ENCODE measurements at places on chromosomes 12 and 14.

DNA sequence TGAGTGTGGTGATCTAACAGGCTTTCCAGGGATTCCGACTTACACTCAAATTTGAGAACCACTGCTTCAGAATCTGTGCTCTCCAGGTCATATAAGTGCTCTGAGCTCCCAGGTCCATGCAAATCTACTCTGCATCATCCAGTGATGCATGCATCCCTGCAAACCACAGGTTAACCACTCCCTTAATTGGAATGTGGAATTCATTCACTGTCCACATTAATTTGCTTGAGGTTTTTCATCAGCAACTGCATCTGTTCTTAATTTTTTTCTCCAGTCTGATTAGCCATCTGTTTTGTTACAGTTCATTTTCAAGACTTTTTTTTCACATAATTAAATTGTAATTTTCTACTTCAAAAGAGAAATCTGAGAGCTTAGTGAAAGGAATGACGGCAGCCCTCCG is 43.4 kb upstream of the RIN3 start:
- no peak for DNase-seq

- DNase-seq: no peak
These were observed 100.9 kb downstream of the KIF26A start for GRCh38 chr14:104239185-104239775.

DNA sequence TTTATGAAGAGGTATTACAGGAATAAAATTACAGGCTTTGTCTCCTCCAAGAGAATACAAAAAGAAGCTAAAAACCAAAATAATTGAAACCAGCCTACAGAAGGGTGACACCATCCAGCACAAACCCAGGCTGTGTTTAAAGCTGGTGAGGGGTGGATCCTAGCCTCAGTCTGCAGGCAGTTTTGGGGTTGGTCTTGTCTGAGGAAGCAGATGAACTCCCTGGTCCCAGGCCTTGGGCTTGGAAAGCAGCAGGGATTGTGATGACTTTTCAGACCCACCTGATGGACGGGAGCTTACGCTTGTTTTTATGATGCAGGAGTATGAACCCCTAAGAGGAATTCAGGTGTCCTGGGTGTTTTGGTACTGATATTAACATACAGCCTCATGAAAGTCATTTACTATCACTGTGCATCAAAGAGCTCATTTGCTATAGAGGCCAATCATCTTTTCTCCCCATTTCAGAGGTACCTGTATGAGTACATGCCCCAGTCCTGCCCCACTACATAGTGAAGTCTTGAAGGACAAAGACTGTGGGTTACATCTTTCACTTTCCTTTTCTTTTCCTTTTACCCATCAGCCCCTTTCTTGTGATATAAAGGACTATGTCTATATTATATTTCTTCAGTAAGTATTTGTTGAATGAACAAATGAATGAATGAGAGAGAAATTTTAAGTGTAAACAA is 18.1 kb downstream of the PRICKLE1 start:
- DNase-seq: no peak

DNA sequence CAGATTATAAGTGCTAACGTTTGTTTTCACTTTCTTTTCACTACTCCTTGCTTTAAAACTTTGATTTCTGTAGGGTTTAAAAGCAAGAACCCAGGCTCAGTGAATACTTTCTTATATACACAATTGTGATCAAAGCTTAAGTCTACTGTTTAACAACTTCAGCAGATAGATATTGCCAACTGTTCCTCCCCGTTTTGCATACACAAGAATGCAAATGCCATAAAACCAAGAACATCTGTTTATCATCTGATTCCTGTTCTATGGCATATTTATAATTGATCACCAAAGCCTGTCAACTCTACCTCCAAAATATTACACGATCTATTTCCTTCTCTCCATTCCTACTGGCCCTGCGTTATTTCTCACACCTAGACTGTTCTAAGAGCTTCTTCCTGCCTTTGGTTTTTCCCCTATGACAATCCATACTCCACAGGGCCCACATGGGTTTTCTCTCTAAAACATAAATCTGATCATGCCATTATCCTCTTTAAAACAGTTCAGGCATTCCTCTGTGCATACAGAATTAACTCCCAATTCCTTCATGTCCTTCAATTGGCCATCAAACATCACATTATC is 15.9 kb downstream of the MED13L start:
- no peak for DNase-seq

DNA sequence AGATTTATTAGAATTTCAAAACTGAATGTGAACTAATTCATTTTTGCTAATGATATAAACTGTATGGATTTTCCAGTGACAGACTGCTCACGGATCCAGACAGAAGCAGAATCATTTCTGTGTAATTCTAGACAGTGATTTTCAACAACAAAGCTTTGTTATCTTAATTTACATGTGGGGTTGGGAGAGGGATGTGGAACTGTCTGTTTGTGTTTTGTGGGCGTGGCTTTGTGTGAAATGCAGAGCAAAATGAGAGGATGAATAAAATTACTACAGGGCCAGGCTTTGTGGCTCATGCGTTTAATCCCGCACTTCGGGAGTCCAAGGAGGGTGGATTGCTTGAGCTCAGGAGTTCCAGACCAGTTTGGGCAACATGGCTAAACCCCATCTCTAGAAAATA is 834.7 kb downstream of the GALC start:
- no peak for DNase-seq

- no peak for DNase-seq
These were observed 10.5 kb downstream of the GPR137C start for GRCh38 chr14:52563120-52563519.

GRCh38 chr14:94681300-94682060 is 69.3 kb downstream of the SERPINA3 start:
- no peak for DNase-seq

DNA sequence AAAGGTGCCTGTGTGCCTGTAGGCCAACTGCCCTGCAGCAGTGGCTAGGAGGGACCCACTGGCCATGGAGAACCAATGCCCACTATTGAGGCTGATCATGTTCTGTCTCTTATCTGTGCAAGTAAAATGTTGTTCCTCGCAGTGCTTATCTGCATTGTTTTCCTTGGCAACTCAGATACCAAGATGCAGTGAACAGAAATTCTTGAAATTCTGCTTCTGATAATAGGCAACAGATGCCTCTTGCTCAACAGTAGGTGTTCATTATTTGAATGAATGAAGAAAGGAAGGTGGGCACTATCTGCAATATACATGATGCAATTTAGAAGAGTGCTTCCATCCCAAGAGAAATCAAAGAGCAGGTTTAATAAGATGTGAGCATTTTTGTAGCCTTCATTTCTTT is 232.2 kb downstream of the NUAK1 start:
- no peak for DNase-seq

DNA sequence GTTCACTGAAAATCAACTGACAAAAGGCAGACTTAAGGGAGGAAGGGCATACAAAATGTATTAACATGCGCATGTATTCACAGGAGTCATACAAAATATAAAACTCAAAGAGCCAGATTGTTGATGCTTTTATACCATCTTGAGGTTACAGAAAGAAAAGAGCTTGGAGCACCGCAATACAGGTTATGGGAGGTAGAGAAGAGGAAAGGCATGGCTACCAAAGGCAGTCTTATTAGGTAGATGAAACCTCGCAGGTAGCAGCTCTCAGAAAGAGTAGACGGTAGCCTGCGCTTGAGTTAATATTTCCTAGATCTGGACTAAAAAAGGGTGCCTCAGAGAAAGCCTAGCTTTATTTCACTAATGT is 69.0 kb upstream of the DHRS4 start:
- DNase-seq: no peak

DNA sequence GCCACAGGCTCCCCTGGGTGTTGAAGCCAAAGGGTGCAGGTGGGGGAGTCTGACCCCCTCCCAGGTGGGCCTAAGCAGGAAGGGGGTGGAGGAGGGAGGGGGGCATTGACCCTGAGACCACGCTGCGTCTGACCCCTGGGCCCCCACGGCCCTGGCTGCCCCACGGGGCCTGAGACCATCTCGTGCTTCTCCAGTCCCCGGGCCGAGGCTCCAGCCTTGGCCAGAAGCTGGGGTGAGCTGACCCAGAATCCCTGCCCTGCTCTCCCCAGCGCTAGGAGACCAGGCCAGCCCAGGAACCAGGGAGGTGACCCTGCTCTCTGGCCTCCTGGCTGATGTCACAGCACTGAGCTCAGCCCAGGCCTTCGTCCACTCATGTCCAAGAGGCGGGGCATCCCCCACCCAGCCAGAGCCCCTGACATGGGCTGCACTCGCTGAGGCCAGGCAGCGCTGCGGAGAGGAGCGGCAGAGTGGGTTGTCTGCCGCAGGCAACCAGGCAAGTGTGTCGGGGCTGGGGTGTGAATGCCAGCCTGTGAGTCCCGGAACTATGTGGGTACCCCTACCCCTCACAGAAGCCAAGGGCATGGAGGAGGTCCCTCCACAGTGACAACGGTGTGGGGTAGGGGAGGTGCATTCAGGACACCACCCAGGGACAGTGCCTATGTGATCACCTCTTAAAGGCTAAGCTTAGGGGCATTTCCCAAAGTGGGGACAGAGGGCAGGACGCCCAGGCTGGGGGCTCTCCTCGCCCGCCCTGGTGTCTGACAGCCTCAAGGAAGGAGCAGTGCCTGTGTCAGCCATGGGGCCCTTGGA is 6.3 kb downstream of the TRMT61A start:
- DNase-seq: no peak

GRCh38 chr12:110403976-110404682 is 621 bp upstream of the ANAPC7 start:
- DNase-seq: peak; percentile 72

- DNase-seq: no peak
These were observed 24.3 kb downstream of the ANAPC7 start for GRCh38 chr12:110379197-110379596.

- no peak for DNase-seq
These were observed 75.9 kb downstream of the TMTC1 start for GRCh38 chr12:29707846-29708245.

DNA sequence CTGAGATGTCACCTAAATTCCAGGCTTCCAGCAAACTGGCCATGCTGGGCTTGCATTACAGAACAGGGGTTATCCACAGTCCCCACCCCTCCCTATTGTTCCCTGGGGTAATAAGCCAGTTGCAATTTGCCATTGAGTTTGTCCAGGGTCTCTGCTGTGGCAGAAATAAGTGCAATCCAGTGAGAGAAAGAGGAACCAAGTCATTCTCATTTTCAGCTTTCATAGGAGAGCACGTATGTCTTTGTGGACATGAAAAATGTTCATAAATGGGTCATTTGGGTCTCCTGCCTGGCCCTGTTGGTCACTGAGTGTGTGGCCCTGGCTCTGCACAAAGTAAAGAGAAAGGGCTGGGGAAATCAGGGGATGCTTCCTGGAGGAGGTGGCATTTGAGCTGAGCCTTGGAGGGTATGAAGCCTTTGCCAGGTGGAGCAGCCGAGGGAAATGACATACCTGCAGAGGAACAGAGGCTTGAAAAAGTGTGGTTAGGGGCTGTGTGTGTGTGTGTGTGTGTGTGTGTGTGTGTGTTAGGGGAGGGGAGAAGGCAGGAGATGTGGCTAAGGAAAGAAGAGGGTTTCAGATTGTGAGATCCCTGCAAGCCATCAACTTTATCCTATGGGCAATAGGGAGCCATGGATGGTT is 29.3 kb downstream of the CMKLR1 start:
- DNase-seq: no peak

- no peak for DNase-seq
These were observed 4.6 kb downstream of the KRT82 start for GRCh38 chr12:52401526-52401925.

DNA sequence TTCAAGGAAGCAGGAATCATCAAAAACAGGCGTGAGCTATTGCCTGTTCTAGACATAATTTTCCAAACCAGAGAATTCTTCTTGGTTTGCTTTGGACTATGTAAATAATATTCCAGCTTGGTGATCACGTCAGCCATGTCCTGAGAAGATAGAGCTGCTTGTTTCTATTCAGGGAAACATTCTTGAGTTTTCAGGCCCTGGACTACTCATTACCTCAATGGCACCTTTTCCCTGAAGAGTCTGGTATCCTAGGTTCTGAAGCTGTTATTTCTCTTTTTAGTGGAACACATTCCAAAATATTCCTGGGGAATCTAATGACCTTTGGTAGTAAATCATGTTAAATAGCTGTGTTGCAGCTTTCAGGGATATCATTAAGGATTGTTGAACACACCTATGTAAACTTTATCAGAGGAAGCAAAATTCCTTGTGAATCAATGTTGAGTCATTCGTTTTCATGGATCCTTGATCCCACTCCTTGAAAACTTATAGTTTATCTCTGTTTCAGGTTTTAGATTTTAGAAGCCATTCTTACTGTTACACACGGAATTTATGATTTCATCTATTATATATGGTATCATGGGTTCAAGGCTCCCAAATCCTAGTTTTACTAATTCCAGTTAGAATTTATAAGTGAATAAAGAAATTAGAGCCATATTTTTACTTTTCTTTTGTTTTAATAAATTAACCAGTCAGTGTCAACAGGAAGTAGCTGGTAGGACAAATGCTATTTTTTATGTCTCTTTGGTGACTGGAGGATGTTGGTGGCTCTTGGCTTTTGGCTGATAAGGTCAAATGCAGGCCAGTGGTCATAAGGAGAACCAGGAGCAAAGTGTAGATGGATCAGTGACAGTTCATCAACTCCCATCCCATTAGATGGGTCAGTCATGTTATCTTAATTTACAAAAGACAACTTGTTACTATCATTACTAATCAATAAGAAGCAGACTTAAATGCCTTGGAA is 380.1 kb downstream of the ZFP36L1 start:
- no peak for DNase-seq

GRCh38 chr14:105151838-105152793 is 16.5 kb downstream of the JAG2 start:
- no peak for DNase-seq

GRCh38 chr12:52236386-52237050 is 3.5 kb downstream of the KRT7 start:
- no peak for DNase-seq

DNA sequence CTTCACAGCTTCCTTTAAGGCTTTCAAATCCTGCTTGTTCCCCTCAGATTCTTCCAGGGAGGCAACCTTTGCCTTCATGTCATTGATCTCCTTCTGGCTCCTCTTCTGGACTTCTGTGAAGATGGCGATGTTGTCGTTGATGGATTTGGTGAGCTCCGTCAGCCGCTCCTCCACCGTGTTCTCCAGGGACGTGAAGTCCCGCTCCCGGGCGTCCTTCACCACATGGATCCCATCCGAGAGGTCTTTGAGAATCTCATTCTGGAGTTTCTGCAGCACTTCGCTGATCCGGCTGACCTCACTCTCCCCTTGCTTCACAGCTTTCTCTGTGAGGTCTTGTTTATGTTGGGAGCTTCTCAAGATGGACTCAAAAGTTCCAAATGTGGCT is 7.9 kb downstream of the CKAP4 start:
- DNase-seq: no peak

GRCh38 chr12:82517027-82517426 is 158.7 kb downstream of the METTL25 start:
- no peak for DNase-seq

- no peak for DNase-seq
These were observed 5.5 kb upstream of the CHD4 start for GRCh38 chr12:6612652-6613014.

- no peak for DNase-seq
These were observed 92.9 kb downstream of the APAF1 start for GRCh38 chr12:98738002-98738401.
